IPS DF 6.9 (cell line): ENCODE measurements at places on chromosomes 6 and 20.

DNA sequence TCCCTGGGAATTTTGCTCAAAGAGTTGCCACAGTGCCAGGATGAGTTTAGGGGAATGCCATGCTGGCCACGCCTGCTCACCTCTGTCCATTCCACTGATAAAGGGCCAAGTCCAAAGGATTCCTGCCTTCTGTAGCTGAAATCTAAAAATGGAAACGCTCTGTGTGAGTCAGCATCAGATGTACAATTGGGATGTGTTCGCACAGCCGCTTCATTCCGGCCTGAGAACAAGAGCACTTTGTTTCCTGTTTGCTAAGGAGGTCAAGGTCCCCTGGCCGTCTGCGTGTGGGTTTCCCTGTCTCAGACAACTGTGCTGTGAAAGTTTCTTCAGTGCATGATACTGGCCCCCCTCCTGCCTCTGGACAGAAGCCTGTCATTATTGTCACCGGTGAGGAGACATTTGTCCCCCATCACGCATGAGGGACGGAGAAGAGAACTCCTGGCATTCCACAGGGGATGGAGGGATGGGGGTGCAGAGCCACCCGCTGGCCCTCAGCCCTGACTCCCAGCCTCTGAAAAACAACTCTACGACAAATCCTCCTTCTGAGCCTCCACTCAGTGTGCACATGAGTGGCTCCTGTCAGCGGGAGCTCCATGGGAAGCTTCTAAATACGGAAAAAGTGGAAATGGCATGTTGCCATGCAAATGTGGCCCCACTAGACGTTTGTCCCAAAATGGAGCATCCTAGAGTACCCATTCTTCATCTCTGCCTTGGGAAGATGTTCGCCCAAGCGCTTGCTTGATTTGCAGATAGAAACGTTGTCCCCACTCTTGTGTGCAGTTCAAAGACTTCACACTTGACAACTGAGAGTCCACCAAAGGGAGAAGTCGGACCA, 143.5 kb upstream of the AFDN start:
- no peak for DNase-seq

- no peak for DNase-seq
These were observed 6.4 kb upstream of the CTNNBL1 start for GRCh38 chr20:37687478-37687805.

DNA sequence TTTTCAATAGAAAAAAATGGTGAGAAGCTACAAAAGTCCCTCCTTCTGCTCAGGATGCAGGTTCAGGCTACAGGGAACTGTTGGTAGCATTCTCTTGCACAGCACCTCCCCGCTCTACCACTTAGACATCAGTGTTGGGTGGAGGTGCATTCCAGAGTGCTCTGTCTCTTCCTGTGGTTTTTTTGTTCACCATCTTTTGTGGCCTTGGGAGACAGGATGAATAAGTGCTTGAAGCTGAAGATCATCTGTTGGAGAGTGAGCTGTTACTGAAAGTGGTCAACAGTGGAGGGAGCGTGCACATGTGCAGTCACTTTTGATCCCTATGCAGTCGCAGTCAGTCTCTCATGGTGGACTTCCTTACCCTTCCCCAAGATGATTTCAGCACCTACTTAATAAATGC, 16.6 kb upstream of the BTBD3 start:
- DNase-seq, result no peak

DNA sequence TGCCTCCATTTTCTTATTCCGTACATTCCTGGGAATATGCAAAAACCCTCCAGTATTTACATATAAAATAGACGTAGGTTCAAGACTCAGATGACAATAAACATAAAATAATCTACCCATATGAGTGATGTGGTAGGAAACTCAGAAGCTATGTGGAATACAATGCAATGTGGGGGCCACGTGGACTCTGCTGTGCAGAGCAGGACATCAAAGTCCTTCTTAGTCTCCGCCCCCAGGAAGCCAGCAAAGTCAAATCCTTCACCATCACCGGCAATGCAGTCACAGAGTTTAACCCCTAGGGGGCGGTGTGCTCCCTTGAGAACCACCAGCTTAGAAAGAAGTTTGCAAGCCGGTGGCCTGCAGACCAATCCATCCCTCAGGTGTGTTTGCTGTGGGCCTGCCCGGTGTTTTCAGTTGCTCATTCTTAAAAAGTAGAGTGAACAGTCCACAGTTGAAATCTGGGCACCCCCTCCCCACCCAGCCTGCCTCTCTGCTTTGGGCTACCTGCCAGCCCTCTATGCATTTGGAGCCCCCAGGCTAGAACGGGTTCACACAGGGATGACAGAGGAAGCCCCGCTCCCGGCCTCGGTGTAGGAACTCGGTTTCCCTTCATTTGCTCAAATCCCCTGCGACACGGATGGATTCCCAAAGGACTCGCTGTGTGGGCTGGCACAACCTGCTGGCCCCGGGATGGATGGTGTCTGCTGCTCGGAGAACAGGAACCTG, 59.9 kb downstream of the SULF2 start:
- DNase-seq, result peak; percentile 85
